MCF 10A (cell line): ENCODE measurements at places on chromosomes 1 and 21.

GRCh38 chr21:28487455-28488070 is 505.1 kb downstream of the LTN1 start:
- H3K27ac ChIP-seq, result no peak overlapping the region
- DNase-seq, result no peak
- no peaks in the 10 kb centered on the region for H3K36me3 ChIP-seq
- H3K4me1 ChIP-seq, result peaks cover 17% of the 10 kb centered on the region

- H3K36me3 ChIP-seq, result no peaks in the 10 kb centered on the region
- DNase-seq, result no peak
- H3K4me3 ChIP-seq, result no peak overlapping the region
- H3K27ac ChIP-seq, result no peak overlapping the region
- H3K27me3 ChIP-seq, result no peaks in the 10 kb centered on the region
- H3K4me1 ChIP-seq, result no peaks in the 10 kb centered on the region
Observed at GRCh38 chr1:29601021-29601420, 364.7 kb downstream of the PTPRU start.

DNA sequence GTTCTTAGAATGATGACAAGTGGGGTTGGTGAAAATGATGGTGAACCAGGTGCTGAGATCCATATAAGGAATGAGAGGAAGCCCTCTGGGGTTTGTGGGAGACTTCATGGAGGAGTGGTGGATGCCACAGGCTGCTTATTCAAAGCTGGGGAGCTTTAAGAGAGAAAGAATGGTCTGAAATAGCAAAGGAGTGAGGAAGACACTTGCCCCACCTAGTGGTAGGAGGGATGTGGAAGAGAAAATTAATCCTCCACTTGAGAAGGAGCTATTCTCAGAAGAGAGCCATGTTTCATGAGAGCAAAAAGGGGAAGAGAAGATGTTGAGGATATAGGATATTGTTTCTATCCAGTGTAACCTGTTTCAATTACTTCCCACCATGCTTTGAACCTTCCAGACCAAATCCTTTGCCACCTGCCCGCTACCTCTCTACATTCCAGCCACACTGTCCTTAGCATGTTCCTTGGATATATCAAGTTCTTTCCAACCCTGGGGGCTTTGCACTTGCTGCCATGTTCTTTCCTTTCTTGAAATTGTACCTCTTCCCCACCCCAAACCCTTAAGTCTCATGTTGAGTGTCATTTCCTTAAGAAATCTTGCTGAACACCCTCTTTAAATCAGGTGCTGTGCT is 19.6 kb upstream of the ZNF648 start:
- peak; percentile 59 for DNase-seq
- no peak overlapping the region for H3K4me3 ChIP-seq
- no peaks in the 10 kb centered on the region for H3K27me3 ChIP-seq

DNA sequence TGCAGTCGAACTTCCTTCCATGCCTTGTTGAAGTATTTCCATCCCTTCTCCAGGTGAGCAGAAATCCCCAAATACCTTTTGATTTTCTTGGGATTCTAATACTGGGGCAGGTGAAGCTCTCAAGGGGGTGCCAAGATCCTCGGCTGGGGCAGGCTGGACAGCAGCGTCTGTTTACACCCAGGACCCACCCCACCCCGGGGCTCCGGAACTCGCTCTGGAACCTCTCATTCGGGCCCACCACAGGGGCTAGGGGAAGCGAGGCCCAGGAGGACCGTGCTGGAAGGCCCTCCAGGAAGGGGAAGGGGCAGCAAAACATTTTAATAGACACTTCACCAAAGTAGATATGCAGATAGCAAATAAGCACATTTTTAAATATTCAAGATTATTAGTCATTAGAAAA is 161.9 kb upstream of the GORAB start:
- H3K36me3 ChIP-seq, result no peaks in the 10 kb centered on the region
- no peak overlapping the region for H3K27ac ChIP-seq
- no peaks in the 10 kb centered on the region for H3K27me3 ChIP-seq
- no peak for DNase-seq

DNA sequence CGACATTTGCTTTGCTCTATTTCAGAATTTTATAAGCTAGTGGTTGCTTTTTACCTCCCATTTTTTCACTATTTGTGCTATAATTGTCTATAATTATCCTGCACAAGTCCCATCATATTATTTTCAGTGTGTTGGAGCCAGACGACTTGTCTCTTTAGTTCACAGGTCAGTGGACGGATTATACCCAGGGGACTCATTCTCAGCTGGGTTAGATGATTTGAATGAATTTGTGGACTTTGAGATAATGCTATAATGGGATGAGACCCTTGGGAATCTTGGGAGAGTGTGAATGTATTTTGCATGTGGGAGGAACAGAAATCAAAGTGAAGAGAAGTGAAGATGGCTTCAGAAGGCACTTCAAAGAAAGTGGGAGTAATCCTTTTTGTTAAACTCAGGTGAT is 31.5 kb upstream of the KCNK1 start:
- no peak overlapping the region for H3K27ac ChIP-seq
- no peaks in the 10 kb centered on the region for H3K36me3 ChIP-seq
- no peak overlapping the region for H3K4me3 ChIP-seq
- no peaks in the 10 kb centered on the region for H3K4me1 ChIP-seq
- no peaks in the 10 kb centered on the region for H3K27me3 ChIP-seq
- DNase-seq, result no peak

GRCh38 chr1:91879733-91880132 is 6.2 kb downstream of the TGFBR3 start:
- peaks cover 59% of the 10 kb centered on the region for H3K4me1 ChIP-seq
- H3K36me3 ChIP-seq, result peaks cover 8% of the 10 kb centered on the region
- no peaks in the 10 kb centered on the region for H3K27me3 ChIP-seq

GRCh38 chr1:87898431-87898830 is 569.8 kb downstream of the LMO4 start:
- no peak overlapping the region for H3K27ac ChIP-seq
- no peak for DNase-seq
- H3K4me1 ChIP-seq, result no peaks in the 10 kb centered on the region
- H3K27me3 ChIP-seq, result no peaks in the 10 kb centered on the region
- H3K36me3 ChIP-seq, result no peaks in the 10 kb centered on the region
- no peak overlapping the region for H3K4me3 ChIP-seq

GRCh38 chr21:36330904-36331303 is 10.9 kb downstream of the MORC3 start:
- H3K36me3 ChIP-seq, result peaks cover 40% of the 10 kb centered on the region
- H3K27ac ChIP-seq, result peak overlapping the region; percentile 54
- H3K27me3 ChIP-seq, result no peaks in the 10 kb centered on the region
- peaks cover 10% of the 10 kb centered on the region for H3K4me1 ChIP-seq

DNA sequence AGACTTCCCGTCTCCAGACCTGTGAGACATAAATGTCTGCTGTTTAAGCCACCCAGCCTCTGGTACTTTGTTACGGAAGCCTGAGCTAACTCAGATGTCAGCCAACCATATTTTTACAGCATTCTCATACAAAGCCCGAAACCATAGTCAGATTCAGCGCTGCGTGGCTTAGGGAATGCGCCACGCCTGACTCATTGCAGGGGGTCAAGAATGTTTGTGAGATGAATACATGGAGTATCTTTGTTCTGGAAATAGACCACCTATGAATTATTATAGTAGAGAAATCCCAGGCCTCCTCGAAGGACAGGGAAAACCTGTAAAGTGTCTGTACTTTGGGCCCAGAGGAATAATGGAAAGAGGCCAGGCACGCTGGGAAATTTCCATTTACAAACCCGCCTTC is 434.8 kb downstream of the CAMTA1 start:
- no peak for DNase-seq
- H3K27me3 ChIP-seq, result peaks cover 14% of the 10 kb centered on the region

GRCh38 chr21:29305068-29305467 is 6.3 kb downstream of the BACH1 start:
- H3K27ac ChIP-seq, result peak overlapping the region; percentile 67
- no peaks in the 10 kb centered on the region for H3K27me3 ChIP-seq
- DNase-seq, result no peak
- peaks cover 19% of the 10 kb centered on the region for H3K36me3 ChIP-seq
- H3K4me1 ChIP-seq, result peaks cover 48% of the 10 kb centered on the region
- H3K4me3 ChIP-seq, result no peak overlapping the region

- no peaks in the 10 kb centered on the region for H3K36me3 ChIP-seq
- H3K4me3 ChIP-seq, result no peak overlapping the region
Observed at GRCh38 chr1:6998267-6998666, 213.0 kb downstream of the CAMTA1 start.

GRCh38 chr1:246151796-246152434 is 355.2 kb downstream of the SMYD3 start:
- peaks cover 5% of the 10 kb centered on the region for H3K4me1 ChIP-seq
- no peak for DNase-seq
- H3K27ac ChIP-seq, result no peak overlapping the region
- H3K27me3 ChIP-seq, result no peaks in the 10 kb centered on the region
- no peaks in the 10 kb centered on the region for H3K36me3 ChIP-seq

GRCh38 chr1:108862698-108863477 is 6.0 kb upstream of the AKNAD1 start:
- no peak overlapping the region for H3K27ac ChIP-seq
- no peak for DNase-seq
- H3K36me3 ChIP-seq, result peaks cover 13% of the 10 kb centered on the region
- no peak overlapping the region for H3K4me3 ChIP-seq
- H3K4me1 ChIP-seq, result no peaks in the 10 kb centered on the region

- peaks cover 42% of the 10 kb centered on the region for H3K36me3 ChIP-seq
- H3K4me3 ChIP-seq, result no peak overlapping the region
- no peak overlapping the region for H3K27ac ChIP-seq
- H3K4me1 ChIP-seq, result peaks cover 41% of the 10 kb centered on the region
- no peaks in the 10 kb centered on the region for H3K27me3 ChIP-seq
Observed at GRCh38 chr1:34784751-34785221, 3.8 kb downstream of the GJB3 start.

DNA sequence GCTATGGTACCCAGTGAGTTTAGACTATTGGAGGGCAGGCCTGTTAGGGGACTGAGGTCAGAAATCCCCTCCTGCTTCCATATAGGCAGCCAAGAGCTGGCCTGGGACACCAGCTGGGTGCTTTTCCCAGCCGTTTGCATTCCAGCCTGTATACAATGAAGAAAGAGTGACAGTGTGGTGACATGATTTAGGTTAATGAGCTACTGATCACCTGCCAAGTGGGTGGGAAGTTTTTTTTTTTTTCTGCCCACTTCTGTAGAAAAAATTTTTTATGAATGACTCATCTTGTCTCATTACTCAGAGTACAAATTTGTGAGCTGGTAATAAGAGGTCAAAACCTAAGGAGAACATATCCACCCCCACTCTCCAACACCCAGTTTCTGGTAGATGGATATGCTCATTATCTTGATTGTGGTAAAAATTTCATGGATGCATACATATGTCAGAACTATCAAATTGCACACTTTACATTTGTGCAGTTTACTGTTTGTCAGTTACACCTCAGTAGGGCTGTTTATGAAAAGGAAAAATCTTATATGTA is 16.4 kb upstream of the CGN start:
- H3K27ac ChIP-seq, result no peak overlapping the region
- H3K4me3 ChIP-seq, result no peak overlapping the region
- H3K27me3 ChIP-seq, result peaks cover 34% of the 10 kb centered on the region
- no peaks in the 10 kb centered on the region for H3K36me3 ChIP-seq
- peak; percentile 82 for DNase-seq

DNA sequence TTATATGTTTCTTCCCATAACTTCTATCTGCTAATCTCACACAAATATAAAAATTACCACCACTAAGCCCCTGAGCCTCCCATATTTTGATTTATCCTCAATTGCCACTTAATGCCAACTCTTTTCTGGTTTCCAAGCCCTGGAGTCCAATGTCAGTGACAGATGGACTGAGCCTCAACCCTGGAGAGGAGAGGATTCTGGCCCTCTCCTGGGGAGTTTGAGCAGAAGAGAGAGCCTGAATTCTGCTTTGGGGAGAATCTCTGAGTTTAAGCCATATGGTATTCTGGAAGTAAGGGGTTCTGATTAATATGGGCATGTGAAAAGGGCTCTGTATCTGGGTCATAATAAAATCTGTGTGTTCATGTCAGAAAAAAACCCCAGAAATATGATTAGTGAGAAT is 8.5 kb downstream of the CADM3 start:
- H3K27me3 ChIP-seq, result peaks cover 46% of the 10 kb centered on the region
- peaks cover 23% of the 10 kb centered on the region for H3K4me1 ChIP-seq
